ENCODE measurements at places on chromosomes 7 and 10.

DNA sequence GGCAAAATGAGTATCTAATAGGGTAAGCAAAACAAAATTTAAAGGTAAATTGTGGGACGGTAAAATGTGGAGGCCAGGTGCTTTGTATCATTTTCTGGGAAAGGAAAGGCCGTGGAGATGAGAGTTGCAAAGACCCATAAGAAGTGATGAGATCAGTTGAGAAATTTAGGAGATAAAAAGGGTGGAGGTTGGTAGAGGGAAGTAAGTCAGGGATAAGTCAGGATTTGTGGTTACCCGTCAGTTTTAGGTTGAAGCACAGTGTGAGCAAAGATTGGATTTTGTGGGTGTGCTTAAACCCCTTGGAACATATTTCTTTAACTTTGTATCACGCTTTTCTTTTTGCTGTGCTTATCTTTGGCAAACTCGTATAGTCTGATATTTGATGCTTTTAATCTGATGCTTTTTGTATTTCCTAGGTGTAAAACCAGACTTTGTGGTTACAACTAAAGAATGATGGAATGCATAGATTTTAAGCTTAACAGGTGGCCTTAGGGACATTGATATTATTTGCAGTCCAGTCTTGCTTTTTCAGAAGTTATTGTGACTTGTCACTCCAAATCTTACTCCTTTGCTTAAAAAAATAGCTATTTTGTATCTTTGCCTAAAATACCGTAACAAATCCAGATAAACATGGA lies 1.2 kb downstream of the BTRC start:
- no peak for DNase-seq

DNA sequence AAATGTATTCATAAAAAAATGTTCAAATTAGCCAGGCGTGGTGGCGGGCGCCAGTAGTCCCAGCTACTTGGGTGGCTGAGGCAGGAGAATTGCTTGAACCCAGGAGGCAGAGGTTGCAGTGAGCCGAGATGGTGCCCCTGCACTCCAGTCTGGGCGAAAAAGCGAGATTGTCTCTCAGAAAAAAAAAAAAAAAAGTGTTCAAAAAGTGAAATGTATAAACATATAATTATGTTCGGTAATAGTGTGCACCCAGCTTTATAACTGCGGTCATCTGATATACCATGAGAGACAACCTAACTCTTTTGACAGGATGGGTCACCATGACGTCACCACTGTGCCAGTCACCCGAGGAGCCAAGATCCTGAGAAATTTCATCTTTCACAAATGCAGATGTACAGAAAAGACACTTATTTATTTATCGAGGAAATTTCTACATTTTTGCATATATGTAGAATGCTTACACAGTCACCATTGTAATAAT lies 594 bp upstream of the RP9 start:
- DNase-seq: peak; percentile 39

DNA sequence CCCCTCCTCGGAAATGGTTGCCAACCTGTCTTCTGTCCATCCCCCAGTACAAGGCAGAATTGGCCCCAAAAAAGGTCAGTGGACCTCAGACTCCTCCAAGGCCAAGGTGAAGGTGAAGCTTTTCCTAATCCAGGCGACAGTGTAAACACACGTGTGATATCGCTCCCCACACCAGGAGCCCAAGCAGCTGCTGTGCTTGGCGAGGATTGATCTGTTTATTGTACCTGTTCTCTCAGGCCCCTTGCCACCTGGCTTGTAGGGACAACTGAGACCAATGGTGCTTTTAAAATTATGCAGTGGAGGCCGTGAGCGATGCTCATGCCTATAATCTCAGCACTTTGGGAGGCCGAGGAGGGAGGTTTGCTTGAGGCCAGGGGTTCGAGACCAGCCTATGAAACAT lies 66.1 kb upstream of the GTF2IRD1 start:
- DNase-seq: no peak

DNA sequence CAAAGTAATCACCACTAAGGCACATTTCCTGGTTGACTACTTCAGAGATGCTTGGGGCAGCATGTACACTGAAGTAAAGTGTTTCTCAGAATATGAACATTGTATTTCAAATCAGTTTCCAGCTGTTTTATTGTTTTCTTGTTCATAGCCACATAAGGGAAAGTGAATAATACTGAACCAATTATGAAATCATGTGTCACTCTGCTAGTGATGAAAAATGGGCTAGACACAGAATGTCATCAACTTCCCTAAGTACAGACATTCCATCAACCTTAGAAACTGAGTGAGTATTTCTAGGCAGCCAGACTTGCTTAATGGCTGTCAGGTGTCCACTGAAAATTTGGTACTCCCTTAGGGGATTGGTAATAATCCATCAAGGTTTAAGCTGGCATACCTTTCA lies 603.5 kb downstream of the ARL4A start:
- DNase-seq: no peak

- no peak for DNase-seq
Measured at GRCh38 chr10:67772151-67772550, 65.8 kb downstream of the DNAJC12 start.

- peak; percentile 10 for DNase-seq
Measured at GRCh38 chr10:100327007-100327717, 2.9 kb downstream of the PKD2L1 start.

DNA sequence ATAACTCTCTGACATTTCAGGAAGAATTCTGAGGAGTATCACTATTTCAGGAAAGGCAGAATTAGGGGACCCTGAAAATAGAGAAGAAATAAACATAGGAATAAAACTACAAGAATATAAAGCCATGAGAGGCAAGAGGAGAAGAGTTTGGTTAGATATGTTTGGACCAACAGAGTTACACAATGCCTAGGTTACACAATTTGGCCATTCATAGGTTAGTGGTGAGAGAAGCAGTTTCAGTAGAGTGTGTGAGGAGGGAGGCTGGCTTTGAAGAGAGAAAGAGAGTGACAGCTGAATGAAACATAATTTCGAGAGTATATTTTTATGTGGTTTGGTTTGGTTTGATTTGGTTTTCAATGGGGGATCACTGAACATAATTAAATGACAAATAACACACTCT lies 783.2 kb upstream of the LRRN3 start:
- DNase-seq: peak; percentile 48

DNA sequence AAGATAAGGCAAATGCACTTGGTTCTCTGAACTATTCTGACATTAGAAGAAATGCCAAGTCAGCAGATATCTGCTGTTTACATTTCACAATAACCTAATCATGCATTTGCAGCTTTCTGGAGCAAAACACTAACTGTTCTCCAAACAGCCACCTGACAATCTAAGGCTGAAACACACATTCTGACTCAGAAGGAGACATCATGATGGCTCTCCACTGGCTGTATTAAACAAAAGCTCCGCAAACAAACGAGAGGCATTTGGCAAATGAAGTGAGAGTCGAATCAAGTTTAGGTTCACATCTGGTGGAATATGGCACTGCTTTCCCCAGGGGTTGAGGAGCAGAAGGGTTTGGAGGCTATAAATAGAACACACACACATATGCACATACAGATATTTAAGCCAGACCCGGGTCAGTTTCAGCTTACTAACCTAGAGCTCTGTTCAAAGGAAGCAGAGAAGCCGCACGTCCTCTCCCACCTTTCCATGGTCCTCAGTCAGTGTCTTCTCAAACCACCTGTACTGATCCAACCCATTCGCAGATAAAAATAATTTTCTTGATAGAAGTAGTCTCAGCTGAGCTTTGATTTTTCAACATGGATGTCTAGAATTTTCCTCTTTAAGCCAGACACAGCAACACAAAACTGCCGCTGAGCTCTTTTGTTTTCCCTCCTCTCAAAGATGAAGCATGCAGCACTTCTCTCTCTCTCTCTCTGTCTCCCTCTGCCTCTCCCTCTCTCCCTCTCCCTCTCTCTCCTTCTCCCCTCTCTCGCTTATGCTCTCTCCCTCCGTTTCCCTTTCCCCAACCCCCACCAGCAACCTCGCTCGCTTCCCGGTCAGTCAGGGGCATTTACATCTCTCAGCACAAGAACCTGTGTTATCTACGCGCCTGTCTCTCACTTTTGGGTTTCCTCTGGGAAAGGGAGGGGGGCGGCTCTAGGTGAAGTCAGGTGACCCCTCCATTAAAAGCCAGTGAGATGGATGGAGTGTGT lies 682.8 kb downstream of the MAGI2 start:
- DNase-seq: peak; percentile 71

DNA sequence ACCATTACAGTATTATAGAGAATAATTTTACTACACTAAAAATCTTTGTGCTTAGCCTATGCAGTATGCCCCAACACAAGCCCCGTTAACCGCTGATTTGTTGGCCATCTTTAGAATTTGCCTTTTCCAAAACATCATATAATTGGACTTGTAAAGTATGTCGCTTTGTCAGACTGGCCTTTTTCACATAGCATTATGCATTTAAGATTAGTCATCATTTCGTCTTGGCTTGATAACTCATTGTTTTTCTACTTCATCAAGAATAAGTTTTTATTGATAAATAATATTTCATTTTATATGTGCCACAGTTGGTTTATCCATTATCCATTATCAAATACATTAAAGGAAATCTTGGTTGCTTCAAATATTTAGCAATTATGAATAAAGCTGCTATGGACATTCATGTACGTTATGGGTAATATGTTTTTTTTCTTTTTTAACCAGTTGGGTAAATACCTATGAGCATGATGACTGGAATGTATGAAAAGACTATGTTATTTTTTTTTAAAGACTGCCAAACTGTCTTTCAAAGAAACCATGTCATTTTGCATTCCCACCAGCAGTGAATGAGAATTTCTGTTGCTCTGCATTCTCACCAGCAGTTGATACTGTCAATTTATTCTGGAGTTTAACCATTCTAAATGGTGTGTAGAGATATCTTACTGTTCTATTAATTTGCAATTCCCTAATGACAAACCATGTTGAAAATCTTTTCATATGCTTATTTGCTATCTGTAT lies 273.1 kb upstream of the KCND2 start:
- DNase-seq: peak; percentile 24

- peak; percentile 47 for DNase-seq
Measured at GRCh38 chr10:112532189-112532588, 85.2 kb downstream of the VTI1A start.

DNA sequence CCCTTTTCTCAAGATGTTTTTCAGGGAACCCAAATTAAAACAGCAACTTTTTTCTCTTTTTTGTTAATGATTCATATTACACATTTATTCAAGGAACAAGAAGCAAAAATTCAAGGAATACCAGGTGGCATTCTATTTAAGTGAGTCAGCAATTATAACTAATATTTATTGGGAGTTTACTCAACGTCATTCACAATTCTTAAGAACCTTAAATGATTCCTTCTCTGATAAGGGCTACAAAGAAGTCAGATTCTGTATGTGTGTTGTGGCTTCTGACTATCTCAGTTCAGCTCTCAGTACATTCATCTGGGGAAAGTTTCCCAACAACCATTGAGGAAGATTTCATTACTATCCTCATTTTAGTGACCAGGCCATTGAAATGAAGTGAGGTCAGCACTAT lies 470.7 kb upstream of the AKR1E2 start:
- no peak for DNase-seq
